ENCODE measurements at places on chromosomes 2 and 18.
A peak's percentile ranks its signal among the peaks of the same experiment; 100 is the strongest.

GRCh38 chr2:55268288-55268906 is 634 bp downstream of the MTIF2 start:
- no peak for DNase-seq

DNA sequence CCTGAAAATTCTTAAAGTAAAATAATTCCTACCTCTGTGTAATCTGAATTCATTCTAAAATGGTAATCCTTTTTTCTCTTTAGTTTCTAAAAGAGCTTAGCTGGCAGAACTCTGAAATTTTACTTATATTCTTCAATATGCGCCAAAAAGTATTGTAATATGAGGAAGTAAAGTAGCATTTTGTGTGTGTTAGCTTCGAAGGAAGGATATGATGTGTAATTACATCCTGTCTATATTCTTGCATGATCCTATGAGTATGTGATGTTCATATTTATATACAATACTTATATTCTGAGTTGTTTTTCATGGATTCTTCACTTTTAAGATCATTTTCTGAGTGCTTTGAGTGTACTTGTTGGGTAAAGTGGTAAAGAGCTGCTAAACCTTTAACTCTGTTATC is 402.9 kb upstream of the PKDCC start:
- no peak for DNase-seq

- peak; percentile 1 for DNase-seq
Observed at GRCh38 chr2:71615767-71616730, 162.7 kb downstream of the DYSF start.

DNA sequence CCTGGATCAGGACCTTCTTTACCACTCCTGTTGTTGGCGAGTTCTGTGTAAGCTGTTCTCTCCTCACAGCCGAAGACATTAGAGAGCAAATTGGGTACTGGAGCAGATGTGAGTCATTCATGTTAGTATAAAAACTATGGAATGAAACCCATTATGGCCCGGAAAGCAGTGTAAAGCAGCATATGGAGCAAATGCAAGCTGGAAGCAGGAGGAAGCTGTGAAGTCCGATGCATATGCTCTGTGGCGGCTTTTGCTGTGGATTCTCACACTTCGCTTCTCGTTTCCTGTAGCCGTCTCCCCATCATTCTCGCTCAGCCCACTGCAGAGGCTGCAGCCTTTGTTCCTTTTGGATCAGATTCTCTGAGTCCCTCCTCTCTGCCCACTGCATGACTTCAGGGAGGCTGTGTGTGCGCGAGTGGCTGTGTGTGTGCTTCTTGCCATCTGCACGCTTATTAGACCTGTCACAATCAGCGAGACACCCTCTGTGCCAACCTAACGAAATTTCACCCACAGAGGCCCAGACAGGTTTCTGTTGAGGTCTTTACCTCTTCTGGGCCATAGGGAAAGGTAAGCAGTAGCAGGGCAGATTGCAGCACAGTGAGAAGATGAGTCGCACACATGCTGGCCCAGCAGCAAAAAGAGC is 3.3 kb upstream of the GALNT14 start:
- no peak for DNase-seq

GRCh38 chr2:216142540-216142939 is 33.4 kb downstream of the XRCC5 start:
- peak; percentile 44 for DNase-seq

DNA sequence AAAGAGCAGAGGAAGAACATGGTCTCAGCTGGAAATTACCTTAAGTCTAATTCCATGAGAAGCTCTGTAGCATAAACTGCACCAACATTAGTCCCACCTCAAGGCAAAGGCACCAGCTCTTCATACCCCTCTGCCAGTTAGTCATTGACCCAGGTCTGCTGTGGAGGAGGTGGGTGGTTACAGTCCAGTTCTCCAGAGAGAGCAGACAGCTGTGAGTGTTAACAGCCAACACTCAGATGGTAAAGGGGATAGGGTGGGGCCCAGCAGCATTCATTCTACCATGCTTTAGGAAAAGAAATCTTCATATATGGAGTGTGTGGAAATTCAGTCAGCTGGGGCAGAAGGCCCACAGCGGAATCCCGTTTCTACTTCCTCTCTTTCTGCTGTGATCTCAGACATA is 159.7 kb upstream of the FBXO11 start:
- DNase-seq, result no peak

- DNase-seq, result no peak
Observed at GRCh38 chr2:53353135-53354114, 414.2 kb upstream of the CHAC2 start.

- DNase-seq, result peak; percentile 87
Observed at GRCh38 chr2:30252723-30253701, 21.7 kb downstream of the LBH start.

GRCh38 chr2:105778080-105778607 is 33.4 kb downstream of the NCK2 start:
- DNase-seq, result no peak

GRCh38 chr2:17163638-17164037 is 354.6 kb downstream of the RAD51AP2 start:
- DNase-seq, result no peak

DNA sequence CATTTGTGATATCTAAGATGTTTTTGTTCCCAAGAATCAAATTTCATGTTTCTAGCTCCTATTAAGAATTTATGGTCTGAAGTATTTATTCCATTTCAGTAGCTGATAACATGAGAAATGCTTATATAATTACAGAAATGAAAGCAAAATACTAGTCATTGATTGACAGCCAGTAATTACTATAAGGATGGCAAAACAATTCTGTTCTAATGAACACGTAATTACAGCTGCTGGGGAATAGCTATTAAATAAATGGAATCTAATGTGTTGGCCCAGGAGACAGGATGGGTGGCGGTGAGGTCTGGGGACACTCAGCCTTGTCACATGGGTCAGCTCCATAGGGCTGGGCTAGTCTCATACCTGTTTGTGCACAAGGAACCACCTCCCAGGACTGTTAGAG is 263.5 kb downstream of the FHOD3 start:
- DNase-seq, result no peak

DNA sequence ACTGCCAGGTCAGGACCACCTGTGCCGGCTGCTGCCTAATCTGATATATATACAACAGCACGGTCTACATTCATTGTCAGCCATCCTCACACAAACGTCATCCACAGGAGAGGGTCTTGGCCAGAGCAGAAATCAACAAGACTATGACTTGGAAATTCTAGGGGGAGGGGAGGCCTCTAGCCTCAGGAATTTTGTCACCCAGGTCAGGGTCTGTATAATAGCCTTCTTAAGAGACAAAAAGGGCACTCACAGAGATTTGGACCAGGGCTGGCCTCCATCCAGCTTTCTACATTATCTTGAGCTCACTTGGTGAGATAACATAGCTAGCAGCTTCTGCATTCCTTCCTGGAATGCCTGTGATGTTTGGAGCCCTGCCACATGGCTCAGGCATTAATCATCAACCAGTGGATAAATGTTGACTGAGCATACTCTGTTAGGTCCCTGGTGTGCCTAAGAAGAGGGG is 50.4 kb upstream of the CTIF start:
- no peak for DNase-seq

DNA sequence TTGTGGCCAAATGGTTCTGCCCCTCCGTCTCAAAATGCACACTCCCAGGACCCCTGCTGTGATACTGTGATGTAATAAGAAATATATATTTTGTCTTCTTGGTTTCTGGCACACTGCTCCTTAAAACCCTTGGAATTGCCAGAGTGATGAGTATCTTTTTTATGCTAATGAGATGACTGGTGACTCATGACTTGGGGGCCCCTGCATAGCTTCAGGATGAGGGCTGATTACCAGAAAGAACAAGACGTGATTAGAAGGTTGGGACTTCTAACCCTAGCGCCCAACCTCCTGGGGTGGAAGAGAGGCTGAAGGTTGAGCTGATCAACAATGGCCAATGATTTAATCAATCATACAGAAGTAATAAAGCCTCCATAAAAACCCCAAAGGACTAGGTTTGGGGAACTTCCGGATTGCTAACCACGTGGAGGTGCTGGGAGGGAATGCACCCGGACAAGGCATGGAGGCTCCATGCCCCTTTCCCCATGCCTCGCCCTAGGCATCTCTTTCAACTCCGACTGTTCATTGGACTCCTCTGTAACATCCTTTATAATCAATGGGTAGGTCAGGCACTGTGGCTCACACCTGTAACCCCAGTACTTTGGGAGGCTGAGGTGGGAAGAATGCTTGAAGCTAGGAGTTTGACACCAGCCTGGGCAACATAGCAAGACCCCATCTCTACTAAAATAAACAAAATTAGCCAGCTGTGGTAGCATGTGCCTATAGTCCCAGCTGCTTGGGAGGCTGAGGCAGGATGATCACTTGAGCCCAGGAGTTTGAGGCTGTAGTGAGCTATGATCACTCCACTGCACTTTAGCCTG is 89.1 kb downstream of the HS1BP3 start:
- no peak for DNase-seq

- DNase-seq, result no peak
Observed at GRCh38 chr2:219676586-219676985, 49.2 kb downstream of the SLC4A3 start.

DNA sequence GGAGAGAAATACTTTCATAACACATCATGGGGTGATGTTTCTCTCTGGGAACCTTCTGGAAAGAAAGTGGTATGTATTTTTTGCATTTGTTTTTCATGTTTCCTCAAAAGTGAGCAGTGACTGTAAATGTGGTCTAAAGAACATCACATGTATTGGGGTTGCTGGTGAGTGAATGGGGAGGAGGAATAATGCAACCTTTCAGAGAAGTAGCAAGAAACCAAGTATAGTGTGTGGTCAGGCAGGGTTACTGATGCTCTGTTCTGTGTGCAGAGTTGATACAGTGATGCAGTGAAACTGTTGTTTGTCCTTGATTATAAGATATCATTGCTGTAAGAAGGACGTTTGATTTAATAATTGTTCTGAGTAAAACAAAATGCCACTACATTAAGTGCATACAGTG is 24.1 kb downstream of the ADNP2 start:
- no peak for DNase-seq

DNA sequence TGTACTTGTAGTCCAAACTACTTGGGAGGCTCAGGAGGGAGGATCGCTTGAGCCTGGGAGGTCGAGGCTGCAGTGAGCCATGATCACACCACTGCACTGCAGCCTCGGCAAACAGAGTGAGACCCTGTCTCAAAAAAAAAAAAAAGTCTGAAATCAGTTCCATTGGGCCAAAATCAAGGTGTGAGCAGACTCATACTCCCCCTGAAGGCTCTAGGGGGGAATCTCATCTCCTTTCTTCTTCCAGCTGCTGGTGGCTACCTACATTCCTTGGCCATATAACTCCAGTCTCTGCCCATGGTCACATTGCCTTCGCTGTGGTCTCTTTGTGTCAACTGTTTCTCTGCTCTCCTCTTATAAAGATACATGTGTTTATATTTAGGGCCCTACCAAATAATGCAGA is 234.0 kb downstream of the LRRTM1 start:
- no peak for DNase-seq

DNA sequence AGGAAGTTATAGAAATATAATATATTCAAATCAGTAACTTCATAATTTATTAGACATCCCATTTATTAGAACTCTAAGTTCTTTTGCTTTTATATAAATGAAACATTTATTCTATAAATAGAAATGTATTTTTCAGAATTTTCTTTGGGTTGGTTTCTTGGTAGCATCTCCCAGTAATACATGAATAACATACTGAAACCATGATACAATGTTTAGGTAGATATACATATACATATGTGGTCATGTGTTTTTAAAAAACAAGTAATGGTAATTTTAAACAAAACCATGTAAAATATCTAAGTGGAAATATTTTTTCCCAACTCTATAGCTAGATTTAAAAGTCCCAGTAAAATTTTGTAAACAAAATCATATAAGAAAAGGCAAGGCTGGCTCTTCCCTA is 36.9 kb downstream of the WIPF1 start:
- no peak for DNase-seq

GRCh38 chr2:212709280-212709679 is 170.7 kb upstream of the ERBB4 start:
- DNase-seq, result no peak

DNA sequence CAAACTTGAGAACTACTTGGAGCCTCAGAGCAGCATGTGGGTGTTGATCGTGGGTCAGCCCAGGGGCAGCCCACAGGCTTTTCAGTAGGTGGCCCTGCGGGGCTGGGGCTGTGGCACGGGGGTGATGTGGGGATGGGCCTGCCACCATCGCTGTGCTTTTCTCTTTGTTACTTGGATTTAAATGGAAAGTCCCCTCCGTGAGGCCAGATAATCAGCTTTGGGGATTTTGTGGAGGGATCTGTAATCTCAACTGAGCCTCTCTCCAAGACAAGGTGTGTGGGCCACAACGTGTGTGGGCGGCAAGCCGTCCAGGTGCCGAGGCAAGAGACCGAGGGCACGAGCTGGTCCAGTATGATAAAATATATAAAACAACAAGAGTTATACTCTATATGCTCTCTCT is 16.7 kb downstream of the COLEC11 start:
- DNase-seq, result no peak

DNA sequence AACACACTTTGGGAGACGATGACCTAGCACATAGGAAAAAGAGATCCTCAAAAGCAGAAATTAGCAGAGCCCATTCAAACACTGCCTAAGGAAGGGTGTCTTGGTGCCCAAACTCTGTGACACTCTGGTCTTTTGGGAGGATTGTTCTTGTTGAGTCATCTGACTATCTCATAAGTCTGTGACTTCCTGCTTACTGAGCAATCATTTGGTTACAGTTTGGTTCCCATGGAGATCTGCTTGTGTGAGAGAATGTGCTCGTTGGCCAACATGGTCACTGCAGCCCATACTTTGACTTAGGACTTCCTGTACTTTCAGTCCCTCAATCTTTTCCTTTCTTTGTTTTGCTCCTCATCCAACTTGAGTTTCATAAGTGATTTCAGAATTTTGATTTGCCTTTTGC is 602.9 kb downstream of the NYAP2 start:
- no peak for DNase-seq

DNA sequence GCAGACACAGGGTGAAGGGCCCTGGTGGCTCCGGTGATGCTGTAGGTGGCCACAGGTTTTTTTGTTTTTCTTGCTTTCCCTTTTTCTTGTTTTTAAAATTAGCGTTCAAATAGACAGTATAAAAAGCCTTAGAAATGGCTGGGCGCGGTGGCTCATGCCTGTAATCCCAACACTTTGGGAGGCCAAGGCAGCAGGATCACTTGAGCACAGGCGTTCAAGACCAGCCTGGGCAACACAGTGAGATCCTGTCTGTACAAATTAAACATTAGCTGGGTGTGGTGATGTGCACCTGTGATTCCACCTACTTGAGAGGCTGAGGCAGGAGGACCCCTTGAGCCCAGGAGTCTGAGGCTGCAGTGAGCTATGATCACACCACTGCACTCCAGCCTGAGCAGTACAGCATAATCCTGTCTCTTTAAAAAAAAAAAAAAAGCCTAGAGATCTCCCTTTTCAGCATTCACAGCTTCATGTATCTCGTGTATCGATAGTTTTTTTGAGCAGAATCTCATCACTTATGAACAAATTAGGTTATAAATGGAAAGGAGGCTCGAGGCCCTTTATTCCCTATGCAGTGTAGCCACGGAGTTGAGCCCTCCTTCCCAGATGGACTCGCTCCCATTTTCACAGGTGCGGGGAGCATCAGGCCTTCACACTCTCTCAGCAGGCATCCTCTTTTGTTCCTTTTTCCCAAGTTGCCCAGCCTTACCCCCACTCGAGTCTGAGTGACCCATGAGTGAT is 50.8 kb downstream of the EMILIN2 start:
- no peak for DNase-seq

GRCh38 chr18:77103991-77104531 is 28.5 kb downstream of the MBP start:
- DNase-seq, result no peak

GRCh38 chr2:119264781-119265692 is 41.4 kb downstream of the STEAP3 start:
- DNase-seq, result peak; percentile 62

Data from activated CD4-positive, alpha-beta T cell treated with anti-CD3 and anti-CD28 coated beads for 36 hours (primary cell).